ENCODE measurements at places on chromosomes 5 and 9.

DNA sequence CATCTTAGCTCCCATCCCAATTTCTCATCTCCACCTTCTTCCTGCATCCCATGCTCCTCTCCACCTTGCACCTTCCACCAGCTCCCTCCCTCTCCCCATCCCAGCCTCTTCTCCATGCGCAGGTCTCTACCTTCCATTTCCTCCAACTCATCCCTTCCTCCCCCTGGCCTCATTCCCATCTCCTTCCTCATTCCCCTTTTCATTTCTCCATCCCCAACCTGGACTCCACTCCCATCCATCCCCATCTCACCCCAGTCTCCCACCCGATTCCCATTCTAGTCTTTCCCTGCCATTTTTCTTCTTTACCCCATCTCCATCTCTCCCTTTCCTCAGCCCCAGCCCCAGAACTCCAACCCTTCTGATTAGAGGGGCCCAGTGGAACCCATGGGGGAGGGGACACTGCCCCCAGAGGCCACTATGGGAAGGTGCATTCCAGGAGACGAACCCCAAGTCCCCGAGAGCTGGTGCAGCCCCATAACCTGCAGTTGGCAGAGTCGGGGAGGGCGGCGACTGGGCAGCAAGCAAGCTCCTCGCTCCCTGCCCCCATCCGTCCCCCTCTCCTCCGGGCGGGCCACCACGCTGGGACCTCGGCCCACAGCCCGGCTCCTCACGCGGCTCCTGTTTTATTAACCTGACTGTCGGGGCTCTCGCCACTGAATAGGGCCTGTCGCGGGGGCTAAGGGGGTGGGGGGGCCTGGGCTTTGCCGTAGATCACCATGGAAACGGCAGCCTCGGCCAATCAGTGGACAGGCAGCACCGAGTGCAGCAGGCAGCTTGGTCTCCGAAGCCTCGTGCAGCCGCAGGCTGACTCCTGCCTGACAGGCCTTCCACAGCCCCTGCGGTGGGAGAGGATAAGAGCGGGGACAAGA, 66.7 kb downstream of the PCDH1 start:
- DNase-seq: no peak

DNA sequence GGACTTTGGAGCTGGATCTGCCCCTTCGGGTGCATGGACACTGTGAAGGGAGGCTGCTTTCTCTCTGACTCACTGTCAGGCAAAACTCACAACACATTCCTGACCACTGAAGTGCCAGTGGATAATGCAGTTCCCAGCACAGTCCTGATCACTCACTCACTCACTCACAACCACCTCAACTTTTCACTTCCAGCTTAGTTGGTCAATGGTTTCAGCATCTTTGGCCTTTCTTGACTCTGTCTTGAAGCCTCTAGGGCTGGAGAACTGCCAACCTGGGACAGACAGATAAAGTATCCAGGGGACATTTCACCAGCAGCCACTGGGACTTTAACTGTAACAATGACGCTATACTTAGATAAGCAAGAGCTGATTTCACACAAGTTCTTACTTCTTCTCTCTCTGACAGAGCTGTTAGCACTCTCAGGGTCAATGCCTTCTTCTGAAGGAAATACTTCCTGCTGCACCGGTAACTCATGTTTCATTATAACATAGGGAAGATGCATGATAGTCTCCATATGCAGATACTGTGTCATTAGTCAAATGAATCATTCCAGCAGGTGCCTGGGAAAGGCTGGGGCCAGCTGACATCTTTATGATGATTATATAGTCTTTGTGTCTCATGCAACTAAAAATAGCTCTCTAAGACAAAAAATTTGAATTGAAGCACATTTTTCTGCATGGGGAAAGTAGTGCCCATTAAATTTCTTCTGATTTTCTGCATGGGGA, 499.0 kb downstream of the SEMA5A start:
- DNase-seq: peak; percentile 98

DNA sequence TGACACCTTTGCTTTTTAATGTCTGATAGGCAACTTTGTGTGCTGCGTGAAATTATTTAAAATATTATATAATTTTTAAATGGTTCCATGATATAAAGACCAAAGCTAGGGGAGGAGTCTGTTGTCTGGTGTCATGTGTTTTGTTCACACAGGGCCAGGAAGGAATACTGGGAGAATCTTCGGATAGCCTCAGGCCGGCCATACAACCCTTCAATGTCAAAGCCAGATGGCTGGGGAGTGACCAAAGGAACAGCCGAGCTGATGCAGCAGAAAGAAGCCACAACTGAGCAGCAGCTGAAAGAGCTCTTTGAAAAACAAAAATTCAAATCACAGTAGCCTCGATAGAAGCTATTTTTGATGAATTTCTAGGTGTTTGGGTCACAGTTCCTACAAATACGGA, 19.2 kb downstream of the BHMT start:
- no peak for DNase-seq

- no peak for DNase-seq
These were observed 32.1 kb upstream of the CLPTM1L start for GRCh38 chr5:1376981-1377380.

DNA sequence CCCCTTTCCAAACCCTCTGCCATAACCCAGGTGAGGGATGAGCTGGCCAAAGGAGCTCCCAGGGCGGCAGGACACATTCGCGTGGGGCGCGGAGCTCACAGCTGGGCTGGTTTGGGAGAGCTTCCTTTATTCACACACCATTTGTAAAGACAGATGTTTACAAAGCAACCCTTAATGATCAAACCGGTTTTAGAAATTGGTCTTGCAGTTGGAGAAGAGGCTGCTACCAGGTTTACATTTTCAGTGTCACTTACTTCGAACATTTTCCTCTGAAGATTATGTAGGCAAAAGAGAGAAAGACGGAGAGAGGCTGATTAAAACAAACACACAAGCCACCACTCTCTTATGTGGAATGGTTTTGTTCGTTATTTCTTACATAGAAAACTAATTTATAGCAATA, 648.7 kb downstream of the IRX1 start:
- no peak for DNase-seq

- no peak for DNase-seq
These were observed 160.9 kb upstream of the LHFPL2 start for GRCh38 chr5:78809444-78809843.

DNA sequence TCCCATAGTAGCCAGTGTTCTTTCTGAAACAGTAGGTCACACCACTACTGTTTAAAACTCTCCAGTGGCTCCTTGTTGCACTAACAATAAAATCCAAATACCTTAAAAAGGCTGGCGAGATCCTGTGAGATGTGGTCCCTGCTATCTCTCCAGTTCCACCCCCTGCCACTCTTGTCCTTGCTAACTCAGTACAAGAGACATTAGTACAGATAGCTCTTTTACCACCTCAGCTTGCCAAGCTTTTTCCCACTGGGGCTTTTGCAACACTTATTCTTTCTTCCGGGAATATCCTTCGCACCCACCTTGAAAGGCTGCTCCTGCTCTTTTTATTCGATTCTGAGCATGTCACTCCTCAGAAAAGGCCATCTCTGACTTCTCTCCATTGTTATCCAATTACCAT, 14.9 kb downstream of the NIPSNAP3B start:
- DNase-seq: no peak

DNA sequence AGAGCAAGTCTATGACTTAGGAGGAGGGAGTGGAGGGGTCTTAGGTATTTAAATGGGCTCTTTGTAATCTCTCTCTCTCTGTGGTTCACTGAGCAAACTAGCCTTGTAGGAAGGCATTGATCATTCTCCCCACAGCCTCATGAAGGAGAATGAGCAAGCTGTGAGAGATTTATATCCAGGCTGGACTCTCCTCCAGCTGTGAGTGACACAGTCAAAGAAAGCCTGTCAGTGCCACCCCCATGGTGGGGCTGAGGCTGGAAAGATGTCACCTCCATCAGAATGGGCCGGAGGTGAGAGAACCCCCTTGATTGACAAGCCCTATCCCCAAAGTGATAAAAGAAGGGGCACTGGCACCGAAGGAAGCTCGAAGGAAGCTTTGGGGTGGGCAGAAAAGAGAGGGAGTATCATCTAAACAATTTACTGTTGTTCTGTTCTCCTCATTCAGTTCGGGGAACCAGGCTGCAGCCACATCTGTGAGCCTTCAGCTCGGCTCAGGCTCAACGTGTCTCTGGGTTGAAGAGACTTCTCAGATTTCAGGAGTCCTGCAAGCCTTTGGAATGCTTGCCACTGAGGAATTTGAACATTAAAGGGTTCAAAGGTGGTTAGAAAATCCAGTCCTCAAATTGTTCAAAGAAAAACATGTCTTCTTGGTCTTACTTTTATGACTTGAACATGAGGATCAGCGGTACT, 538.2 kb upstream of the ZNF462 start:
- no peak for DNase-seq

DNA sequence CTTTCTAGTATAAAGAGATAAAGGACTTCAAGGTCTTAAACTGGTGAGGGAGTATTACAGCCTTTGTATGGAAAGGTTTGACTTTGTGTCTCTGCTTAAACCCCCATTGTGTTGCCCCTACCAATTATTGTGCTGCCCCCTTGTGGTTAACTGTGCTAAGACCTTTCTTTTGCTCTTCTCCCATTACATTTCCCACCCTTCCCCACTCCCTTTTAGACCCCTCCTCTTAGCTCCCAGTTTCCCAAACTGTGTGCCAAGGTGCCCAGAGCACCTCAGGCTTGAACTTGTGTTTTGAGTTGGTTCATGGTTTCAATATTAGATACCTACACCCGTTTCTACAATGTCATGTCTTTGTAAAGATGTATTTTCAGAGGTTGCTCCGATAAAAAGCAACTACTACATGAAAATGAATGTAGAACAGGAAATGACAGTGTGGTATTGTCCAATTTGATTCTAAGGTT, 2.9 kb downstream of the JAK2 start:
- no peak for DNase-seq

DNA sequence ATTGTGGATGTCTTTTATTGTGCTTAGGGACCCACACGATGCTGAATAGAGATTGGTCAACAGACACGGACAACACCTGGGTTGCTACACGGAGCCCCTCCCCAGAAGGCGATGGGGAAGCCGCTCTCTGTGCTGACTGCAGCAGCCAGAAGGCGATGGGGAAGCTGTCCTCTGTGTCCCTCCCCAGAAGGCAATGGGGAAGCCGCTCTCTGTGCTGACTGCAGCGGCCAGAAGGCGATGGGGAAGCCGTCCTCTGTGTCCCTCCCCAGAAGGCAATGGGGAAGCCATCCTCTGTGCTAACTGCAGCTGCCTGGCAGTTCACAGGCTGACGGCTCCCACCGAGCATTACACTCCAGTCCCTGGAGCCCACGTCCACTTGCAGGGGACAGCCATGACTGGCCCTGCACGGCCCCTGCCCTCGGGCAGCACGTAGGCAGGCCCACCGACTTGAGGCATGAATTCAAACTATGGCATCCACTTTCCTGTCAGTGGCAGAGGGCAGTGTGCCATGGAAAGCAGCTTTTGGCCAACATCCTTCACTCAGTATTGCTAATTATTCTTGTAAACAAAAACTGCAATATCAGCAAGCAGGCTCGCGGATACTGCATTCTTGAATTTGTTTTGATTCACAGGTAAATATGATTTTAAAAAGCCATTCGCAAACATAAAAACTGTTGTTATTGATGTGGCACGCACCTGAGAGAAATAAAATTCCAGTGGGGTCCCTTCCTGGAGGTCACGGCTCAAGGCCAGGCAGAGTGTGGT, 48.1 kb upstream of the CLPTM1L start:
- no peak for DNase-seq

DNA sequence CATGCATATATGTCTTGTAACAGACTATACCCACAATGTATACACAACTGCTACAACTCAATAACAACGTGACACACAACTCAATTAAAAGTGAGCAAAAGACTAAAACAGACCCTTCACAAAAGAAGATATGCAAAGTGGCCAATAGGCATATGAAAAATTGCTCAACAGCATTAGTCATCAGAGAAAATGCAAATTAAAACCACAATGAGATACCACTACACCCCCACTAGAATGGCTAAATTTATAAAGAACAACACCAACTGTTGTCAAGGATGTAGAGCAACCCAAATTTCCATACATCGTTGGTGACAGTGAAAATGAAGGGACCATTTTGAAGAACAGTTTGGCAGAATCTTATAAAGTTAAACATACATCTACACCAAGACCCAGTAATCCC, 38.9 kb downstream of the GABRB2 start:
- DNase-seq: no peak

GRCh38 chr5:9344751-9345240, 201.1 kb downstream of the SEMA5A start:
- no peak for DNase-seq

DNA sequence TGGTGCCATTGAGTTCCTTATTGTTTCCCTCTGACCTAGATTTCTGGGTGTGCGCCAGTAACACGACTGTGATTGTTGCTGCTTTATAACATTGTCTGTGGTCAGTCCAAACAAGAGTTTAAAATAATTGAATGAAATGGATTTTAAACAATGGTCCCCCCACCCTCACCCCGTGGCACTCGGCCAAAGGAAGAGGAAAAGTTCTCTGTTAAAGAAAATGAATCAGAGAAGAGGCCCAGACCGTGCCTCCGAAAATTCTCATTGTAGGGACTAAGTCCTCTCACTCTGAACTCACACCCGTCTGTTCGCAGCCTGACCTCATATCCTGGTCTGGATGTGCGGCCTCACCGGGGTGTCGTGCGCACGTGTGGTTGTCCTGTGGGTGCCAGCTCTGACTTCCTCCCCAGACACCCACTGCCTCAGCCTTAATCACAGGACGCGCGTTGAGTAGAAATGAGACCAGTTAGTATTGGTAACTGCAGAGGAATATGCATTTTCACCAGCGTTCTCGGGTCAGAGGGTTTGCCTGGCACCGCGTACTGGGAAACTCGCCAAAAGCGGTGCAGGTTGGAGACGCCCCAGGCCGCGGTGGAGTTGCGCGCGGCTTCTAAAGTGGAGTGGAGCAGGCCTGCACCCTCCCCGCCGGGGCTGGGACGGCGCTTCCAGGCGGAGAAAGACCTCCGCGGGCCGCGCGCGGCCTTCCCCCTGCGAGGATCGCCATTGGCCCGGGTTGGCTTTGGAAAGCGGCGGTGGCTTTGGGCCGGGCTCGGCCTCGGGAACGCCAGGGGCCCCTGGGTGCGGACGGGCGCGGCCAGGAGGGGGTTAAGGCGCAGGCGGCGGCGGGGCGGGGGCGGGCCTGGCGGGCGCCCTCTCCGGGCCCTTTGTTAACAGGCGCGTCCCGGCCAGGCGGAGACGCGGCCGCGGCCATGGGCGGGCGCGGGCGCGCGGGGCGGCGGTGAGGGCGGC, at the start of gene ABL1:
Gene ABL1, plus strand, starts transcription at position 884 of the 966 bp plus-strand sequence. CDS start 193 bp downstream, outside the sequence.
- DNase-seq: no peak

DNA sequence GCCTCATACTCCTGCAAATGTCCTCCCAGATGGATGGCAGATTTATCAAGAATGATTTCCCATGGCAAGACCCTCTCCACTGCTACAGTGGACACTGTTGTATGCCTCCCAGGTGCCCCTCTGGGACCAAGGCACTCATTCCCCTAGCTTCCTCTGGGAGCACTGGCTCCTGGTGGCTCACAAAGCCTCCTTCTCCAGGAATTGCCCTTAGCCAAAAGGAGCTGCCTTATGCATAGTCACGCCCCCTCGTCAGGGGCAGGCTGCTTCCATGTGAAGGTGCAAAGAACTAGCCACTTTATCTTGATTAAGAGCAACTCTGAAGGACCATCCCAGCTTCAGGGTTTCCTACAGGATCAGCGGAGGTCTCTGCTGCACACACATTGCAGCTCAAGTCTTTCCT, 358.1 kb downstream of the CDK5RAP2 start:
- DNase-seq: no peak
